ENCODE measurements at places on chromosomes 11 and 22.

DNA sequence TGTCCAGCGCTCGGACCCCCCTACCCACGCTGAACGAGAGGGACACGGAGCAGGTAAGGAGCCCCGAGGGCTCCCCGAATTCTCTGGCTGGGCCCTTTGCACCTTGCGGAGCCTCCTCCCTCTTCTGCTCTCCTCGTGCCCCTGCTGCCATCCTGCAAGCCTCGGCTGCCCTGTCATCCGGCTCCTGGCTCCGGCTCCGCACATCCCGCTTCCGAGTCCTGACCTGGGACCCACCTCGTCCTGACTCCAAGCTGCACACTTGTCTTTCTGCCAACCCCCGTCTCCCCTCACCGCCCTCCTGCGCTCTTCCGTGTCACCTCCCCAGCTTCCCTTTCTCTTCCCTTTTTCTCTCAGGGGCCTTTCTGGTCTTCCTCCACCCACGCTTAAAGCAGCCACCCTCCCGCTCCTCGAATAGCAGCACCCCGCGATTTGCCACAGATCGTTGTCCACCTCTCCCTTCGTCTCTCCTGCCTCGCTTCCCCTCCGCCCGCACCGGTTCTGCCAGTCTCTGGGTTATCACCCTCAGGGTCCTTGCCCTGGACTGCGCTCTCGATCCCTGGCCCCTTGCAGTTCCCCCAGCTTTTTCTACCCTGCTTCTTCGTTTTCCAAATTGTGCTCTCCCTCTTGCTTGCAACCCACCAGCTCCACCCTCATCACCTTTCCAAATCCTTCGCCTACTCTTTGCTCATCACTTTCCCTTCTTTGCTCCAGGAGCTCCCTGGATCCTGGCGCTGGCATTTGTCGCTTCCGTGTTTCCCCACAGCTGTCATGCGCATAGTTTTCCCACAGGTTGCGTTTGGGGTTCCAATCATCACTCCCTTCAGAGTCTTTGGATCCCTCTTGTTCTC lies 822 bp downstream of the MARK2 start:
- DNase-seq = no peak

DNA sequence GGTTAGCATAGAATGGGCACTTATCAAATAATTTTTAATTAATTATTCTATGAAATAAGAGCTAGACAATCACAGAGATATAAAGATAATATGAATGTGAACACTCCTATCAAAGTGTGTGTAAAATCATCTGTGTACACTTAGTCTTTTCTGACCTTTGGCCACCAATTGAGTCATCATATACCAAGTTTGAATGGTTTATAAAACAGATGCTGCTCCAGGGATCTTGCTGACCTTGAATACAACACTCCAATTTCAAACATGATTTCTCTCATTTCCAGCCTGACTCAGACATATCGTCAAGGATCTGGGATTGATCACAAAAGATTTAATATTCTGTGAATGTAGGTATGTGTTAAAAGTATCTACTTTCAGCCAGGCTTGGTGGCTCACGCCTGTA lies 2.9 kb upstream of the OR51V1 start:
- DNase-seq = no peak

GRCh38 chr11:74681686-74682651 lies 49.3 kb downstream of the CHRDL2 start:
- no peak for DNase-seq

DNA sequence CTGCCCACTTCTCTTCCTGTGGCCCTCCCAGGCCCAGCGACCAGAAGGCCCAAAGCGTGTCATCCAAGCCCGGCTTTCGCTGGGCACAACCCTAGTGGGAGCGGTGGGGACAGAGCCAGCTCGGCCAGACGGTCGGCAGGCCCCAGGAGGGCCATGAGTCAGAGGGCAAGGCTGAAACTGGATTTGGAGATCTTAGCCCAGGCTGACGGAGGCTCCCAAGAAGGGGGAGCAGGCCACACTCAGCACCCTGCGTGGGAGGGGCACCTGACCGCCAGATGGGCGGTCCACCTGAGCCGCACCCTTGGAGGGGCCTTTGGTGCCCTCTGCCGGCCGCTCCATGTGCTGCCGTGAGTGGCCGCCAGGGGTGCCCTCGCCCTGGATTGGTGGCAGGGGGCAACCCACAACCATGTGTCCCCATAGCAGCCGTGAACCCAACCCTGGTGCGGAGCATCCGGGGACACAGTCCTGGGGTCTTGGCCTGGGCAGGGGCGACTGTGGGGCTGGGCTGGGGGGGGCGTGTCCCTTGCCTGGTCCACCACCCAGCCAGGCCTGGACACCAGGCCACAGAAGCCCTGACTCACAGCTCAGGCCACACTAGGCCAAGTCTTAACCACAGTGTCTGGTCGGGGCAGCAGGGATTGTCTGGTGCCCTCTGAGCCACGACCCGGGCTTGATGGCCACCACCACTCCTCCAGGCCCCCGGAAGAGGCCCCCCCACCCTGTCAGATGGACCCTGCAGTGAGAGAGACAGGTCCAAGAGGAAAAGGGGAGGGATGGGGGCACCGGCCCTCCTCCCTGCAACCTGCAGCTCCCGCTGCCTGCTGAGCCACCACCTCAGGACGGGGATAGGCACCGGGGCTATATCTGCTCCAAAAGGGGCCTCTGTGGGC lies 19.2 kb upstream of the TALDO1 start:
- DNase-seq = peak; percentile 59
